ENCODE measurements at places on chromosomes 6 and 20.

DNA sequence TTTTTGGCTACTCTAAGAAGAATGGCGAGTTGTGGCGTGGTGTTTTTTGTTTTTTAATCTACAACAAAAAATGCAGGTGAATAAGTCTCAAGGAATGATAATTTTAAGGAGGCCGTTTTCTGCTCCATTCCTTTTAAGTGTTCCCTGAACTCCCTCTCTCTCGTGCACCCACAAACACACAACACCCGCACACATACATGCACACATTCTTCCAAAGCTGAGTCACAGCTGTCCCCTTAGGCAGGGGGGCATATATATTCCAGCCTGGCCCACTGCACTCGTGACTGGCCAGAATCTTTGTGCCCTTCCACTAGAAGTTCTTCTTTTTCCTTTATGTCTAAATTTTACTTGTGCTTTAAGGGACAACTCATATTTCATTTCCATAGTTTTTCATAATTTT, 405.7 kb downstream of the LMBRD1 start:
- no peak for DNase-seq

DNA sequence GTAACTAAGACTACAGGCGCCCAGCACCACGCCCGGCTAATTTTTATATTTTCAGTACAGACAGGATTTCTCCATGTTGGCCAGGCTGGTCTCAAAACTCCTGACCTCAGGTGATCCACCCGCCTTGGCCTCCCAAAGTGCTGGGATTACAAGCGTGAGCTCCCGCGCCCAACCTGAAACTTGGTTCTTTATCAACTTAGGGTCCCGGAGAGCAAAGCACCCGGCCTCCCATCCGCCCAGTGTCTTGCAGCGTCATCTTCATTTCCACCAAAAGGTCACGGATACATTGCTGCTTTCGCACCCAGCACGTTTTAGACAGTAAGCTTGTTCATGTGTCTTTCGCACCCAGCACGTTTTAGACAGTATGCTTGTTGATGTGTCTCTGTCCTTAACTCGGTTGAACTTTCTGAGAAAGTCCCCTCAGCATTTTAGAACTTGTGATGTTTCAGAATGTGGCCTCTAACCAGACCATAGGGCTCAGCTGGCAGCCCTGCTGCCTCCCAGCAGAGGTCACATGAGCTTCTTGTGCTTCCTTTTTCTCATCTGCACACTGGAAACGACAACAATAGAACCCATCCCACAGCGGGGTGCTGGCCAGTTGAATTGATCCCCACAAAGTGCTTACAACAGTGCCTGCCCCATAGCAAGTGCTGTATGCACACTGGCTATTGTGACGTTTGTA, 48.8 kb downstream of the PRR18 start:
- DNase-seq = no peak

DNA sequence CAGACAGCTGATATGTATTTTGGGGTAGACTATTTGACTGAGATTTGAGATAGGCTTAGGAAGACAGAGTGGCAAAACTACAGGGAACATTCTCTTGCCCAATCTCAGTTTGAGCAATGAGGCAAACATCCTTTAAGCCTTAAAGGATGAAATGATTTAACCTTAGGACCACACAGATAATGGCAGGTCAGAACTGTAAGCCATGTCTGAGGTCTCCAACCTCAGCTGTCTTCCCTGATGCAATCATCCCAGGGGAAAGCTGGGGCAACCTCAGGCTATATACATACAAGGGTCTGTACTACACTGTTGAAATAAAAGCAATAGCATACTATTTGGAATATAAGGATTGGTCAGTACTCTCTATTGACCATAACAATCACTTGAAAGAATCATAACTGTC, 83.8 kb upstream of the NUP153 start:
- DNase-seq = no peak

DNA sequence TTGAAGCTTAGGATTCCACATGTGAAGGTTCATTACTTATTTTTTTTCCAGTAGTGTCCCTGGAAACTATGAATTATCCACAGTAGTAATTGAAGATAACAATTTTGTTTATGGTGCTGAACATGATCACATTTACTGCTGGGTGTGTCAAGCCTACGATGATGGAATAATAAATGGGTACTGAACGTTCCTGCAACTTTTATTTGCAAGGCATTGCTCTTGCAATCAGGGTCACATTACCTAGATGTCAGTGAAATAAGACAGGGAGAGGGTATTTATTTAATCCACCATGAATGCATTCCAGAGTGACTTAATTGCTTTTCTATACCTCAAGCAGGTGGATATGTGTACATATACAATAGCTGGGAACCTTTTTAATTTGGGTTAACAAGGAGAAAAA, 27.0 kb upstream of the MLIP start:
- DNase-seq = no peak

GRCh38 chr20:57793421-57793820, 83.6 kb upstream of the PMEPA1 start:
- DNase-seq = no peak

DNA sequence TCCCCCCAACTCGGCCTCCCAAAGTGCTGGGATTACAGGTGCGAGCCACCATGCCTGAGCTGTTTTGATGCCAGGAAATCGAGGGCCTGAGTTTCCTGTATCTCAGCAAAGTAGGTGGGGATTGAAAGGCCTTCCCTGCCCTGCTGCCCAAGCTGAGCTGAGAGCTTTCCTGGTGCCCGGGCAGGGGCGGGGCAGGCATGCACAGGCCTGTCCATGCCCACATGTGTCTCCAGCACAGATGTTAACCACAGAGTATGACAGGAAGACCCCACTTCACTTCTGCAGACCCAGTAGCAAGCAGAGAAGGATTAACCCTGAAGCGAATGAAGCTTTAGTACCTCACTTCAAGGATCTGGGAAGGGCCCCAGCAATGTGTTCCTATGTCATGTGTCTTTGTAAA, 66.0 kb downstream of the GPR6 start:
- no peak for DNase-seq

GRCh38 chr20:10585308-10585707, 88.5 kb downstream of the JAG1 start:
- DNase-seq = no peak

- no peak for DNase-seq
Measured at GRCh38 chr6:45721665-45722064, 294.0 kb downstream of the CLIC5 start.

DNA sequence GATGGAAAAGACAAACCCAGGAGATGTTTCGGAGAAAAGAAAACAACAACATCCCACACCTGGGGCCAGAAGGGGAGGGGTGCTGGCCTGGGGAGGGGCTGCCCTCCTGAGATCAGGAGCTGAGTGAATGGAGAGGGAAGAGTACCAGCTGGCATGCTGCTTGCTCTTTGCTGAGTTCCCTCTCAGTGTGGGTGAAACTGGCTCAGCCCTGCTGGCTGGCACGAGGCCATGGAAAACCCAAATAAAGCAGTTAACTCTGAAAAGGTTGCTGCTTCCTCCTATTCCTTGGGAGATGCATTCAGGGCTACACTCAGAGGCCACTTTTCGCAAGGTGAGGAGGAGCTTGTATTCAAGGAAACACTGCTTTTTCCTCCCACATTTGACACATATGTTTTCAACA, 8.0 kb upstream of the KCNK16 start:
- no peak for DNase-seq

DNA sequence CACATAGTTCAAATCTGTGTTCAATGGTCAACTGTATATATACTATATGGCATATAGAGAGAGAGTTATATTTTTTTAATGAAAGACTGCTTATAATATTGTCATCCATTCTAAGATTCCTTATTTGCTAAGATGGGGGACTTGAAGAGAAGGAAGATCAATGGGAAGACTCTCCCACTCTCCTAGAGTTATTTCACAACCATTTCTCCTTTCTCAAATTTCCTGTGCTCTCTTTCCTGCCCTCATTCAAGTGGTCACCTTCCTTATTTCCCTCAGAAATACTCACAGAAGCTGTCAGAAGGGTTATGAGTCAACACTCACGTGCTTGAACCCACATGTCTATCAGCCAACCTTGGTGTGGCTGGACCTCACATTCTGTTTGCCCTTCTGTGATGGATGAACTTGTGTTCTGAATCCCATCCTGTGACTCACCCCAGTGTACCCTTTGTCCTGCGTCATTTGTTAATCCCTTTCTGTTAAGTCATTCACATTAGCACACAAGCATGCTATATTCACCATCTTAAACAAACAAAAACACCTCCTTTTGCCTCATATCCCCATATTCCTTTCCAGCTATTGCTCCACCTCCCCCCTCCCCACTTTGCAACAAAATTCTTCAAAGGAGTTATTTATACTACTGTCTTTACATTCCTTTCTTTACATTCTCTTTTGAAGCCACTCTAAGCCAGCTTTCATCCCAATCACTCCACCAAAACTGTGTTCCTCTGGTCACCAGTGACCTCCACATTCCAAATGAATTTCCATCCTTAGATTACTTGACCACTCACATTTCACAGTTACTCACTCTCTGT, 279.3 kb upstream of the TCF21 start:
- no peak for DNase-seq

- no peak for DNase-seq
Measured at GRCh38 chr6:64221776-64222175, 586.2 kb downstream of the PHF3 start.

DNA sequence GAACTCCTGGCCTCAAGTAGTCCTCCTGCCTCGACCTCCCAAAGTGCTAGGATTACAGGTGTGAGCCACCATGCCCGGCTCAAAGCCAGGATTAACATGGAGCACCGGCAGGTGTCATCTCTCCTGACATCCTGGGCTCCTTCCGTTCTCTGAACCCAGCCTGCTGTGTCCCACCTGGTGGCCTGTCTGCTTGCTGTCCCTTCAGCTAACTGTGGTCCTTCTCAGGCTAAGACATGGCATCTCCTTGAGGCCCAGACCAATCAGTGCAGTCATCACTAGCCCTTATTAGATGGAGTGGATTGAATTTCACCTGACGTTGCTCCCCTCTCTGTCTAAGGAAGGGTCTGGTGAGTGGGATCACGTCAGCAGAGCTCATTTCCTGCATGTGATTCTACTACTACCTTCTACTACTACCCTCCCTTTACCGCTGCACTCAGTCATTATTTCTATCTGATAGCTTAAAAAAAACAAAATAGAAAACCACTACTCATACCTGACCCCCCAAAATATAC, 28.0 kb upstream of the SYNJ2 start:
- no peak for DNase-seq

DNA sequence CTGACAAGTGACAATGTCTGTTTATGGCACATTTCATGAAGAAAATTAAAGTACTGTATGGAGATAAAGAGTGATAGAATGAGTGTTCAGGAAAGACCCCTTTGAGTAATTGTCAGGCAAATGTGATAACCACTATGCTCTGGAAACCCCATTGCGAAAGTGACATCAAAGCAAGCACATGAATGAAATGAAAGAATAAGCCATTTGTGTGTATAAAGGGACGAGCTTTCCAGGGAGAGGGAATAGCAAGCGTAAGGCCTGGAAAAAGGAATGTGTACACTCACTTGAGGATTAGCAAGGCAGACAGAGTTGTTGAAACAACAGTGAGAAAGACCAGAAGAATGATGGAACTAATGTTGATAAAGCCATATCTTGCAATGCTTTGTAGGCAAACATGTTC, 490.0 kb downstream of the GRIK2 start:
- DNase-seq = no peak

GRCh38 chr6:108563292-108563691, 2.6 kb downstream of the FOXO3 start:
- no peak for DNase-seq

GRCh38 chr20:58852543-58853271, at the start of gene GNAS:
TSS of gene GNAS (plus strand) at chr20:58852716.
- DNase-seq = no peak

- DNase-seq = no peak
Measured at GRCh38 chr6:169263836-169264608, 10.4 kb upstream of the THBS2 start.

GRCh38 chr6:152150196-152150595, 342.7 kb downstream of the ESR1 start:
- DNase-seq = no peak

GRCh38 chr6:152529369-152529768, 107.8 kb downstream of the SYNE1 start:
- no peak for DNase-seq

DNA sequence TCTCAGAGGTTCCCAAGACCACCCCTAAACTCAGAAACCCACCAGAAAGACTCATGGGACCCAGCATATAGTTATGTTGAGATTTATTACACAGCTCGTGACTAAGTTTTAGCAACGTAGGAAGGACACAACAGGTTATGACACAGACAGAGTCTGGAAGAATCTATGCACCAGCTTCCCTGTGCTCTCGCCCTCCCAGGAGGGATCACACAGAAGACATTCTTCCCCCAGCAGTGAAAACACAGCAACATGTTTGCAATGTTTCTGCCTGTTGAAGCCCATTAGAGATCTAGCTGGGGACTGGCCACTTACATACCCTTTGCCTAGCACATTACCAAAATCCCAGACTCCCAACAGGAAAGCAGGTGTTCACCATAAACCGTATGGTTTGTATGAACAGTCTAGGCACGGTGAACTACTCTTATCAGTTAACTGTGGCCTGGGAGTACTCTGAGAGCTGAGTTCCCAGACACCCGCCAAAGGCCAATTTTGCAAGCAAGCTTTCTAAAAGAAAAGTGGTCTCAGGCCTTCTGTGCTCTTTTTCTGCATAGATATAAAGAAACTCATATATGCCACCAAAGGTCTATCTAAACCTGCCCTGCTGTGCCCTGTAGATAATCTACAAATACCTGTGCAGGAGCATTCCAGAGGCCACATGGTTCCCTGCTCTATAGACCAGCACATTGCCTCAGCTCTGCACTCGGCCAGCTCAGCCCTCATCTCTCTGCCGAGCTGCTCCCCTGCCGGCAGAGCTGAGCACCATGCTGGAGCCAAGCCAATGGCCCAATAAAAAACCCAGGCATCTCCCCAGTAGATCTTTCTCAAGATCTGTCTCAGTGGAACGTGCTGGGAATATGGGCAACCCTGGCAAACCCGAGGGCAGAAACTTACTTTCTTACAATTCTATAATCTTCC, 69.6 kb upstream of the SMIM28 start:
- DNase-seq = no peak

Data from HL-60 (cell line).